GM12865 (cell line): ENCODE measurements at places on chromosomes 5 and 9.
A peak's percentile ranks its signal among the peaks of the same experiment; 100 is the strongest.

DNA sequence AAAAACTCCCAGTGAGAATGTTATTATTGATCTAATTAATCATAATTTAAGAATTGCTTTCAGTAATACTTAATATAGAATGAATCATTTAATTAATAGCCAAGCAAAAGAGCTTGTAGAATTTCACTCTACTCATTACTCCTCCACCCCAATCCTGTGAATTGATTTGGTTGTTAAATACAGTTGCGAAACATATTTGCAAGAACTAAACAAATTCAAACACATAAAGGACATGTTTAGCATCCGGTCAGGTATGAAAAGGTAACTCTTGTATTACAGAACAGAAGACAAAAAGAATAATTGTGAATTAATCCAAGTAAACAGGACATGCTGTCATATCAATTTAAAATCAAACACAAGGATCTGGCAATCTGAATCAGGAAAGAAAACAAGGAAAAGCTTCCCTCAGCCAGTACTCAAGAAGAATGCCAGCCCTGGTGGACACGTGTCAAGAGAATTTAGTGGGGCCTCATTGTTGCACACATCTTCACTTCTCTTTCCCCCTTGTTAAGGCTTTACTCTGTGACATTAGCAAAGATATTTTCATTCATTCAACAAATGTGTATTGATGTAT is 89.4 kb upstream of the SLC12A2 start:
- DNase-seq, result no peak

- no peak for DNase-seq
Measured at GRCh38 chr9:105712773-105713172, 18.4 kb downstream of the TMEM38B start.

DNA sequence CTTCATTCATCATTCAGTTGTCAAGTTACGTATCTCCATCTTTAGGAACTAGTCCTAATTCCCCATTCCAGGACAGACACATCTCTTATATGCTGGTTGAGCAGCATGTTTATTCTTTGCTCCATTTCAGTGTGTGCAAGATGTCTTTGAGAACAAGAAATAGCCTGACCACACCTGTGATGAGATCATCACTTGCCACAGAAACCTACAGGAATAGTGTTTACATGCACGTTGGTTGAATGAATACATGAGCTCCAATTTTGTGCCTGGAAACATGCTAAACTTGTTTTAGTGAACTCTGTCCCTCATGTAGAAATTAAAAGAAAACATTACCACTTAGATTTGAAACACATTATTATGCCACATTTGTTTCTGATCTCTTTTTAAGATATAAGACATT is 489.1 kb downstream of the CDH18 start:
- DNase-seq, result no peak

- no peak for DNase-seq
Measured at GRCh38 chr9:118100529-118101419, 396.6 kb downstream of the TLR4 start.

- peak; percentile 82 for DNase-seq
Measured at GRCh38 chr5:126676195-126676624, 75.5 kb downstream of the PHAX start.

- no peak for DNase-seq
Measured at GRCh38 chr5:79149433-79149832, 37.8 kb downstream of the BHMT start.

GRCh38 chr9:37707748-37708147 is 45.9 kb upstream of the TRMT10B start:
- DNase-seq, result no peak

- peak; percentile 15 for DNase-seq
Measured at GRCh38 chr9:85377731-85378289, 363.9 kb downstream of the AGTPBP1 start.

DNA sequence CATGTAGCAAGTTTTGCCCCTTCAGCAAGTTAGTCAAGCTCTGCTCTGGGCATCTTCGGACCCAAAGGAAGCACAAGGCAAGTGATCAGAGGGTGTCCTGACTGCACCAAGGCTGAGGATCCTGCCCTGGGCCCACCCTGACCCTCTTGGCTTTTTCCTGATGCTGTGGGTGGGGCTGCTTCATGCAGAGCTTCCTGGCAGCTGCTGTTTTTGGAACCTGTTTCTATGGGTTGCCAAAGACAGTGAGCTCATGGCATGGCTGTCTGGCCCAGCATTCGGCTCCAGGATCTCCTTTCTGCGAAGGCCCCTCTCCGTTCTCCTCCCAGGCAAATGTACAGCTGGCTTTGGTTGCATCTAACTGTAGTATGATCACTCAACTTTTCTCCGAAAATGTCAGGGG is 497.9 kb downstream of the ARHGEF28 start:
- DNase-seq, result no peak

GRCh38 chr5:166270712-166271111 is 2020.7 kb upstream of the WWC1 start:
- DNase-seq, result no peak

GRCh38 chr5:80055491-80056170 is 20.5 kb downstream of the THBS4 start:
- DNase-seq, result no peak

DNA sequence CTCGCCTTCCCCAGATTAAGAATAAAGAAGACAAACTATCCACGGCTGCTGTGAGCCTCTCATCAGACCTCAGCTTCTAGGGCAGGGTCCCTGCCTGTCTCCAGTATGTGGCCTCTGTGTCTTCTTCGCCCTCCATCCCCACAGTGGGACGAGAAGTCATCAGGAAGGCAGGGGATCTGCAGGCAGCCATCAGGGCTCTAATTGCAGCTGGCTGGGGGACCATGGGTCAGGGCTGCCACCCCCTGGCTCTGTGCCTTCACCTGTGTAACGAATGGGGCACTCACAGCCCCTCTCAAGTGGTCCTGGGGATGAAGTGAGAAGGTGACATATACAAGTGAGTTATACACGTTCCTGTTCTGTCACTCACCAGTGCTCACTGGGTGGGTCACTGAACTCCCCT is 139.8 kb downstream of the KCNIP1 start:
- no peak for DNase-seq

GRCh38 chr5:66861402-66861801 is 265.2 kb downstream of the MAST4 start:
- no peak for DNase-seq

- DNase-seq, result no peak
Measured at GRCh38 chr5:143143973-143144372, 259.5 kb downstream of the NR3C1 start.

GRCh38 chr5:133267601-133268000 is 215.8 kb downstream of the HSPA4 start:
- no peak for DNase-seq

- DNase-seq, result no peak
Measured at GRCh38 chr9:136561779-136562178, 15.9 kb upstream of the NOTCH1 start.

- DNase-seq, result no peak
Measured at GRCh38 chr5:124280079-124280478, 466.4 kb downstream of the ZNF608 start.
